ENCODE measurements at places on chromosomes 5 and 9.

DNA sequence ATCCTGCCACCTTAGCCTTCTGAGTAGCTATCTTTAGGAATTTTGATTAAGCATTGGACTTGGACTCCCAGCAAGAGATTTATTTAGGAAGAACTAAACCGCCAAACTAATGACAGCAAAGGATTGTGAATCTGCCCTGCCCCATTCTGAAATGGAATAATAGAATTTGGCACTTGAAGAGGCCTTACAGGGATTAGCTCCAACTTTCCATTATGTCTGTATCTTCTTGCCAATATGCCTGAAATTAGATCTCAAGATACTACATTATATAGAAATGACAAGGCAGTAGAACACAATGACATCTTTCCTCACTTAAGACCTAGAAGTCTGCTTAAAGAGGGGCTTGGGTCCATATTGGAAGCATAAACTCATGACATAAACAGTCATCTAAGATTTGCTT, 77.0 kb upstream of the DPYSL3 start:
- no peak for DNase-seq

DNA sequence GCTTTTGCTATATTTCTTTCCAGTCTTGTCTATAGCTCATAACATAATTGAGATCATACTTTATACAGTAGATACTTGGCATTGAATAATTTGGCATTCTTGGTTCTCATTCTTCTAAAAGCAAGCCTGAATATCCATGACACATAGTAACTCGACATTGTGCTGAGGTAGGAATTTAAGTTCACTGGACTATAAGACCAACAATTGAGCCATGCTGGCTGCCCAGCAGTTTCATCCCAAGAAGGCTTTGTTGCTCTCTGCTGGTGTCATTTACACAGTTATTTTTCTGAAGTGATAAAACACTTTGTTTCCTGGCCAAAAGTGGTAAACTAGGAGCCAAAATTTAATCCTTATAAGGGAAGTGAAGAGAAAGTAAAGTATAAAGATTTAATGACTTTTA, 192.0 kb downstream of the ADAMTSL1 start:
- DNase-seq: no peak

- no peak for DNase-seq
Measured at GRCh38 chr5:179209359-179210150, 135.7 kb downstream of the ADAMTS2 start.

DNA sequence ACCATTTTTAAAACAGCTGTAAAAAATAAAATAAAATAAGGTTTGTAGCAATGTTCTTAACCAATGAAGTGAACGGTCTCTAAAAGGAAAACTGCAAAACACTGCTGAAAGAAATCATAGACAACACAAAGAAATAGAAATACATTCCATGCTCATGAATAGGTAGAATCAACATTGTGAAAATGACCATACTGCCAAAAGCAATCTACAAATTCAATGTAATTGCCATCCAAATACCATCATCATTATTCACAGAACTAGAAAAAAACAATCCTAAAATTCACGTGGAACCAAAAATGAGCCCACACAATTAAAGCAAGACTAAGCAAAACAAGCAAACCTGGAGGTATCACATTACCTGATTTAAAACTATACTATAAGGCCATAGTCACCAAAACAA, 67.6 kb upstream of the RGMB start:
- no peak for DNase-seq

- DNase-seq: no peak
Measured at GRCh38 chr5:171092194-171092593, 216.9 kb upstream of the TLX3 start.

DNA sequence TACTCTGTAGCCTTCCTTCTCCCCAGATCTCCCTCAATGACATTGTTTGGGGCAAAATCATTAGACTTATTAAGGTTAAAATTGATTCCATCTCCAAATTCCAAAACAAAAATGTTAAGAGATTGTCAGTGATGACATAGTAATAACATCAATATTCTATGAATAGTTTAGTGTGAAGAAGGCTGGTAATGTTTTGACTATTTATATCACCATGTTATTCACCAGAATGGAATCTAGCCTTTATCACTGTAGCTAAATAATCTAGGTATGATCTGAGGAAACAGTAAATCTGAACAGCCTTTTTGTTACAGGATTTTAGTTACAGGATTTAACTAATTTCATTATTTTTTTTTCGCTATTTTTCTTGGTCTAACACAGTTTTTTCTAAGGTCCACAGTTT, 929 bp upstream of the PLPP6 start:
- DNase-seq: no peak

DNA sequence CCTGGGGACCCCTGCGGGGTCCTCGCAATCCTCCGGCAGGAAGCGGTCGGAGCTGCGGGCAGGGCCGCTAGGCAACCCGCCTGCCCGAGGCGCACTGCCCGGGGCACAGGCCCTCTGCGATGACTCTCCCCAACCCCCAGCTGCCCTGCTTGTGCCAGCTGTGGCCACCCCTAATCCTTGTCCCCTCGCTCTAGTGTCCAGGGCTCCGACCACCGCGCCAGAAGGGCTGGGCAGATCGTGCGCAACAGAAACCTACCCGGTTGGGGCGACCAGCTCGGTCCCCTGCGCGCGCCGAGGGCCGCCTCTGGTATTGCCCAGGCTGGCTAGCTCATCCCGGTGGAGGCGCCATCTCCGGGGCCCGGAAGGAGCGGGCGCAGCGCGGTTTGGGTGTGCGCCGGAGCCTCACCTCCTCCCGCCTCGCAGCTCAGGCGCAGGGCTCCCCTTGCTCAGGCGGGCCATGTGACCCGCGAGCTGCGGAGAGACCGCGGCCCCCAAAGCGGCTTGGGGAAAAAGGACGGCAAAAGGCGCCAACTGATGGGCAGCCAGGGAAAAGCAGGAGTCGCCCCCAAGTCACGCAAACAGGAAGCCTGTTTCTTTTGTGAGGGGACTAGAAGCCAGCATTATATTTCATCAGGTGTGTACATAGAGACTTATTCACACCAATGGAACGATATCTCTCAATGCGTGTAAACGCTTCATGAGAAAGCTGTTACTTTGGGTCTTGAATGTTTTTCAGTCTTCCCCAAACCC, 46.8 kb upstream of the RNF20 start:
- DNase-seq: no peak

DNA sequence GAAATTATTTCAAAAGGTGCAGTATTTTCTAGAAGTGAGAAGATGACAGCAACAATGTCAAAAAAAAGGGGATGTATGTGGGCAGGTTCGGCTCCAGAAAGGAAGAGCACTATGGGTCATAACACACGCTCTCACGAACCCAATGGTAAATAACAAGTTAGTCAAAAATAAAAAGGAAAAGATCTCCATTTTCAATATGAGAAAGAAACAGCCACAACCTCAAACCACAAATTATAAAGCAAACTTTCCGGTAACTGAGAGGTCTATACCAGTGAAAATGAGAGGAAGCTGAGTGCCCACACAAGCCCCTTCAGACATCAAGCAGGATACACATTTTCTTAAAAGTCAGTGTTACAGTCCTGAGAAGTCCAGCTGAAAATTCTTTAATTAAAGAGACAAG, 398.5 kb upstream of the RPS23 start:
- peak; percentile 0 for DNase-seq

DNA sequence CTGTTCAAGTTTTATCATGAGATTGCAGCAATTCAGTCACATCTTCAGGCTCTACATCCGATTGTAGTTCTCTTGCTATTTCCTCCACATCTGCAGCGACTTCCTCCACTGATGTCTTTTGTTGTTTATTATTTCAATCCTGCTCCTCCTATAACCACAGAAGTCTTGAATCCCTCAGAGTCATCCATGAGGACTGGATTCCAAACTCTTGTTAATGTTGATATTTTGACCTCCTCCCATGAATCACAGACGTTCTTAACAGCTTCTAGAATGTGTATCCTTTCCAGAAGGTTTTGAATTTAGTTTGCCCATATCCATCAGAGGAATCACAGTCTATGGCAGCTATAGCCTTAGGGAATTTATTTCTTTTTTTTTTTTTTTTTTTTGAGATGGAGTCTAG, 3.6 kb downstream of the FBXO38 start:
- DNase-seq: no peak

DNA sequence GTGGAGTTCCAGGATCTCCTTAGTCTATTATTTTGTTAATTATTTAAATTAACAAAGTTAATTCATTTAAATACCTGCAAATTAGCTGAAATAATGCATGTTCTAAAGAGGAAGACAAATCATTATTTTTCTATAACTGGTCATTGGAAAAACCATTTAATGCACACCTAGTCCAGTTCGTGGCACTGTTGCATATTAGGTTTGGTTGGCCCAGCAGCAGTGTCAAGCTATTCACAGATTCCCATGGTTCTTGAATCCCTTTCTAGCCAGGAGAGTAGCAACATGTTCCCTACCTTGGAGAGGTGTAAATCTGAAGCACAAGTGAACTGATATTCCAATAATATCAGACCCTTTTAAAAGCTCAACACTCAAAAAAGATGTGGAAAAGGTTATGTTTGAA, 155.2 kb downstream of the TMEM161B start:
- no peak for DNase-seq

DNA sequence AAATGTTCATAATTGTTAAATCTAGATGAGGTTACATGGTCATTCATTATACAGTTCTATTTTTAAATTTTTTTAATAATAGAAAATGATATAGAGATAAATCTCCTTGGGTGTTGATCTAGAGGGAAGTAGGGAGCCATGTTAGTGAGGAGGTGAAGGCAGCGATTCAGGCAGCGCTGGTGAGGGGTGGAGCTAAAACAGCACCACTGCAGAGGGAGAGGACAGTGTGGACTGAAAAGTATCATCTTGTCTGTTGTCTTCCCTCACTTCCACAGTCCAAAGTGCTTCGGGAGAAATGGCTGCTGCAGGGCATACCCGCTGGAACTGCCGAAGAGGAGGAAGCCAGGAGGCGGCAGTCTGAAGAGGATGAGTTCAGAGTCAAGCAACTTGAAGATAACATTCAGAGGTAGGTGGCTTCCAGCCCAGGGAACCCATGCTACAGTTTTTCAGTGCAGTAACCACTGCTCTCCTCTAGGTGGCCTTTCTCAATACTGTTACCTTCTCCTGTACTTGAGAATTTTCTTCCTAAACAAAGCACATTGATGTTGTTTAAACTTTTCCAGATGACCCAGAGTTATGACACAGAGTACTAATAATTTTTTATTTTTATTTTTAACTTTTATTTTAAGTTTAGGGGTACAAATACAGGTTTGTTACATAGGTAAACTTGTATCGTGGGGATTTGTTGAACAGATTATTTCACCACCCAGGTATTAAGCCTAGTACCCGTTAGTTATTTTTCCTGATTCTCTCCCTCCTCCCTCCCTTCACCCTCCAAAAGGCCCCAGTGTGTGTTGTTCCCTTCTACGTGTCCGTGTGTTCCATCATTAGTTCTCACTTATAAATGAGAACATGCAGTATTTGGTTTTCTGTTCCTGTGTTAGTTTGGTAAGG, 100.5 kb downstream of the PALM2AKAP2 start:
- DNase-seq: no peak

GRCh38 chr9:37678789-37679273, 28.1 kb downstream of the FRMPD1 start:
- DNase-seq: no peak

- DNase-seq: no peak
Measured at GRCh38 chr5:93430673-93431199, 150.3 kb downstream of the NR2F1-AS1 start.

DNA sequence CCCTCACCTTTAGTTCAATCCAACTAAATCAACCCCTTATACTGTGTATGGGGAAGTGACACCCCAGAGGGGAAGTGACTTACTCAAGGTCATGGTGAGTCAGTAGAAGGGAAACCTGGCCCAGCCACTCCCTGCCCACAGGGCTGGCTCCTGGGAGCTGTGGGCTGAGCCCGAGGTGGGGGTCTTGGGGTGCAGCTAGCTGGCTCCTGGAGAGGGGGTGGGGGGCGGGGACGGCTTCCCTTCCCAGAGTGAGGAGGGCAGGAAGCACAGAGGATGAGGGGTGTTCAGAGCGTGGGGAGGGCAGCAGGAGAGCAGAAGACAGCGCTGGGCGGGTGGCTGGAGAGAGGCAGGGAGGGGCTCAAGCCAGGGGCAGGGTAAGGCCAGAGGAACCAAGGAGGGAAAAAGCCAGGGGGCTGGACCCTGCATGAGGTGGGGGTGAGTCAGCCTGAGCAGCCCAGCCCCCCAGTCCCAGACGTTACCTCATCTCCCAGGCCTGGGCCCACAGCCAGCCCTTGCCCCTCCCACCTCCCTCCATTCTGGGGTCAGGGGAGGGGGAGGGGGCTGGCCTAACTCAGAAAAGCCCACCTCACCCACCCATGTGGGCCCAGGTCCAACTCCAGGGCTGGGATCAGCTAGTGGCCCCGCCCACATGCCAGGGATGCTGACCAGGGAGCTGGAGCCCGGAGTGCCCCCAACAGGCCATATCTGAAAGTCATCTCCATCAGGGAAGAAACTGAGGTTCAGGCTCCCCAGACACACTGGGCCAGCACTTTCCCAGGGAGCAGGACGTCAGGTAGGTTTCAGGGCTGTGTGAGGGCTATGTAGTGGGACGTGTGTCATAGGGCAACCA, 2.8 kb downstream of the PDLIM7 start:
- DNase-seq: no peak

- no peak for DNase-seq
Measured at GRCh38 chr5:90227683-90228082, 181.9 kb downstream of the CETN3 start.

GRCh38 chr9:6234014-6234413, 18.4 kb downstream of the IL33 start:
- DNase-seq: no peak

GRCh38 chr5:171598641-171599152, 179.2 kb downstream of the FGF18 start:
- no peak for DNase-seq

- no peak for DNase-seq
Measured at GRCh38 chr5:82156874-82157273, 121.3 kb downstream of the RPS23 start.

- no peak for DNase-seq
Measured at GRCh38 chr9:71036501-71036900, 84.9 kb downstream of the TRPM3 start.

DNA sequence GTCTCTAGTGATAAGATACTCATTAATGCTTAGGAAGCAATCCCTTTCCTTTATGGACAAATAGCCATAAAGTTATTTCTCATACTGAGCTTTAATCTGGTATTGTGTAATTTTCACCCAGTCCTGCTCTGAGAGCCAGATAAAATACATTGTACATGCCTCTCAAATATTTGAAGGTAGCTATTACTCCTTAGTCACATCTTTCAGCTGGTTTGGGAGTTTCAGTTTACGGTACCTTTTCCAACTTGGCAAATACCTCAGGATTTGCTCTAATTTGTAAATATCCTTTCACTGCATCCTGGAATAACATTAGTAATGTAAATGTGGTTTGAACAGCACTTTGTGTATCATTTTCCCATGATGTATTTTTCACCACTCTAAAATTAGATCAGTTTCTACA, 47.4 kb downstream of the ABHD17B start:
- DNase-seq: no peak

GRCh38 chr9:135502168-135502872, 1.8 kb downstream of the MRPS2 start:
- no peak for DNase-seq

GRCh38 chr5:316210-317085, 5.1 kb upstream of the AHRR start:
- no peak for DNase-seq

- DNase-seq: no peak
Measured at GRCh38 chr9:104078596-104078995, 15.5 kb upstream of the SMC2 start.

GRCh38 chr9:133051281-133051900, 10.4 kb upstream of the CEL start:
- DNase-seq: no peak

Data from stimulated activated CD4-positive, alpha-beta T cell treated with anti-CD3 and anti-CD28 coated beads, Interleukin-2, amount 100 ng/mL, for 48 hours (primary cell).